ENCODE measurements at places on chromosomes 7 and 10.

DNA sequence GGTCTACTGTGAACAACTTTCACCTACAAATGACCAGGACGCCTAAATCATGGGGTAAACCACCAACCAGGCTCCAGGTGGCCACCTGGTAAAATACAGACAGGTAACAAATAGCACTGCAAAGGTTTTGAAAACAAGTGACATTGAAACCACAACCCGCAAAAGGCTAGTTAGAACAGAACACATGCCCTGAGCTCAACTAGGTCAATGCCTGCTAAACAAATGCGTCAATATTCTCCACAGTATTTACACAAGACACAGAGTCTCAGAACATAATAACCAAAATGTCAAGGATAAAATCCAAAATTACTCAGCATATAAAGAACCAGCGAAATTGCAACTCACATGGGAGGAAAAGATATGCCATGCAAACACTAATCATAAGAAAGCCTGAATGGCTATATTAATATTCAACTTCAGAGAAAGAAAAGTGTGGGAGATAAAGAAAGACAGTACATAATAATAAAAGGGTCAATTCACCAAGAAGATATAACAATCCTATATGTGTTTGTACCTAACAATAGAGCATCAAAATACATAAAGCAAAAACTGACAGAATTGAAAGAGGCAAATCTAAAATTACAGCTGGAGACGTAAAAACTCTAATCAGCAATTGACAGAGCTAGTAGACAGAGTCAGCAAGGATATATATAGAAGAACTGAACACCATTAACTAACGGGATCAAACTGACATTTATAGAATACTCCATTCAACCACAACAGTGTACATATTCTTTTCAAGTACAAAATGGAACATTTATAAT is 47.6 kb downstream of the SMURF1 start:
- no peak for DNase-seq

DNA sequence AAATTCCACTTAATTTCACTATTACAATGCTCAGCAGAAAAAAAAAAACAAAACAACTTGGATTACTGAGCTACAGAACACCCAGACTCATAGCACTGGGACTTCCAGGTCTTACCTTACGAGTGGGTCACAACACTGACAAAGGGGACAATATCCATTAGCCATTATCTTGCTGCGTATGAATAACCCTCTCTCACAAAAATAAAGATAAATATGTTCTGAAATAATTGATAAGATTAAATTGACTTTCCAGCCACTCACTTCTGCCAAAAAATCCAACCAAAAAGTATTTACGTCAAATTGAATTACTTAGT is 128.7 kb downstream of the PKD1L1 start:
- DNase-seq: no peak

DNA sequence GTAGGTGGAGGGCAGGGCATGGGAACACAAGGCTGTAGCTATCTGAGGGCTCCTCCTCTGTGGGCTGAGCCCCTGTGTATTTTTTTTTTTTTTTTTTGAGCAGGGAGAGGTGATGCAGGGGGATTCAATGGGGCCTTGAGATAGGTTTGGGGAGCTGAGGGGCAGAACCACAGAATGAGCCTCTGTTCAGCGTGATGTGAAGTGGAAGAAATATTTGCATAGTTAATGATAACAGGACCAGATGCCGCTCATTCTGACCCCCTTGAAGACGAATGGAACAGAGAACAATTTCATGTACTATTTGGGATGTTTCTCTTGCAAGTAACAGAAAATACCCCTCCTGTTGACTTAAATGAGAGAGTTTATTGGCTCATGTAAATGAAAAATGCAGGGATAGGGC is 69.7 kb upstream of the EMX2 start:
- no peak for DNase-seq

DNA sequence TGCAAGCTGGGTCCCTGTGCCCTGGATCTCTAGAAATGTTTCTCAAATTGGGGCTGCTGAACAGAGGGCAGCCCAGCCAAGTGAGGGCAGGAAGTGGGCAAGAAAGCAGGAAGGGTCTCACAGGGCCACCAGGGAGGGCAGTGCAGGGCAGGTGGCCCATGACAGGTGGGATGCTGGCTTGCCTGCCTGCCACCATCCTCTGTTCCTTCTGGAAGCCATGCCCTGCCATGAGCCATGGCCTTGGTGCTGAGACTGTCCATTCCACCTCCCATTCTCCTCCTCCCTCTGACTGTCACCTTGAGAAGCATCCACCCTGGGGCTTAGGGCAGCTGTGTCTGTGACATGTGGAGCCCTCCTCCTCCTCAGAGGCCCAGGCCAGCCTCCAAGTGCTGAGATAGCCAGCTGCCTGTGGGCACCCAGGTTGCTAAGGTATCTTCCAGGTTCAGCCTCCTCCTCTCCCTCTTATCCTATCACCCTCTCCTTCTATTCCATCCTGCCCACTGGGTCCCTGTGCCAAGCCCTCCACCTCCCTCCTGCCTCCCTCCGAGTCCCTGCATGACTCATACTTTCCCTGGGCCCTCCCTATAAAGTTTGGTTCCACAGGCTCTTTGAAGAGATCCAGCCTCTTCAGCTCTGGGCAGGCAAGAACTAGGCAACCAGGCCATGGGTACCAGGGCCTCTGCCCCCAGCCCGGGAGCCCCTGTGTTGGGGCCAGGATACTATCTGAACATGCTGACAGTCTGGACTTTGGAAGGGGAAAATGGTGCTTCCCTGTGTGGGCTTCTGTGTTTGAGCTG is 1.3 kb downstream of the VSIR start:
- DNase-seq: no peak

- no peak for DNase-seq
Measured at GRCh38 chr10:133124357-133125211, 35.4 kb upstream of the KNDC1 start.

DNA sequence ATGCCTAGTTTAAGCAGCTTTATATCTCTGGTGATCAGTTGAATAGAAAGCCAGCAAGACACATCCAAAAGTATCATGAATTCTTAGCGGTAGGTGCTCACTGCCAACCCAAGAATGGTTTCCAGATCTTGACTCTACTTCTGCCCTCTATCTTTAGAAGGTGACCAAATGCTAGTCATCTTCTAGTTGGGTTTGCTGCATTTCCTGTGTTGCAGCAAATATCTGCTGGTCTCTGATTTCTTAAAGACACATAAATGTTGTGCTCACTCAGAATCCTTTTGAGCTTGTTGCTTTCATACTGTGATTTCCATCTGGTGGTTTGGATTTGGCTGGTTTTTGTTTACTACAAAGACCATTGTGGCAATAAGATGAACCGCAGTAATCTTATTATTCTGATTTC is 2.2 kb downstream of the CDC123 start:
- no peak for DNase-seq

DNA sequence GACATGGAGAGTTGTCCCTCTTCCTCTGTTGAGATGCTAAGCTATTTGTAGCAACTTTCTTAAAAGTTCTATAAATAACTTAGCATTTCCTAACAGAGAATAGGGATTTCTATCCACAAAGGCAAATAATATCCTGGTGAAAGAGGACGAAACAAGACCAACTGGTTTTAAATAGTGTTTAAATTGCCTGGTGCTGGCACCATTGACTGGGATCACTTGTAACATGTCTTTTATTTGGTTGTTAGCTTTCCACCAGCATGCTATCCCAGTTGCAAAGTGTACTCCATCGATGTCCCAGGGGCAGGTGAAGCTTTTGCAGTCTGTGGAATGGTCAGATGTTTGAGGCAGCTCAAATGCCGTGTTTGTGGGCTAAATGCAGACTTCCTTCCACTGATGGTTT is 3.7 kb downstream of the SUFU start:
- DNase-seq: no peak

- DNase-seq: no peak
Measured at GRCh38 chr7:66267249-66267648, 62.1 kb downstream of the TPST1 start.

DNA sequence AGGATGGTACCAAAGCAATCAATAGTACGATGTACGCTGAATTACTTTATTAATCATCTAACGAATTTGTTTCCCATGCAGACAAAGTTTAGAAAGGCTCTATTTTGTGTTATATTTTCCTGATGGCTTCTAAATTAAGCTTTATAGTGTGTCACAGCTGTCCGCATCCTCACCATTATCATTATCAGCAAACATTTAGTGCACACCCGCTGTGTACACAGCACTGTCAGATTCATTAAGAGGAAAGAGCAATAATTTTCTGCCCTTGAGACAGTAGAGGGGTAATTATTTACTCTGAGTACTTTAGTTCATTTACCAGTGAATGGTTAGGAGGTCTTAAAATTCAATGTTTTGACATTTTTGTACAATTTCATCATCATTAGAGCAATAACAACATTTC is 233.3 kb upstream of the PTPRZ1 start:
- no peak for DNase-seq

DNA sequence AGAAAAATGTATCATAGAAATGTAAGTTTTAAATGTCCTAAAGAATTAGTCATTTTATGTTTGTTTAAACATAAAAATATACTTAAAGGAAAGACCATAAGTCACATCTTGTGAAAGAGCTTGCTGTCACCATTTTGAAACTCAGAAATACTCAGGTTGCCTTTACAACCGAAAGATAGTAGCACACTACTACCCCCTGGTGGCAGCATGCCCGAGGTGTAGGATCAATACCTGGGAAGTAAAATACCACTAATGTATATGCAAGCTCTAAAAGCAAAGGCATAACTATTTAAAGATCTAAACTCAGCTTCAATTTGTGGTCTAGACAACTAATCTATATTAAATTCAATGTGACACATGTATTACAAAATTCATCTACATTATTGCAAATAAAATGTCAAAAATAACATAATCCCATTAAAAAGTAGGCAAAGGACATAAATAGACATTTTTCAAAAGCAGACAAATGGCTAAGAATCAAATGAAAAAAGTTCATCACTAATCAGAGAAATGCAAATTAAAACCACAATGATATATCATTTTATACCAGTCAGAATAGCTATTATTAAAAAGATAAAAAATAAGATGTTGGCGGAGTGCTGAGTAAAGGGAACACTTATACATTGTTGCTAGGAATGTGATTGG is 47.7 kb upstream of the FGL2 start:
- peak; percentile 67 for DNase-seq

GRCh38 chr10:16828114-16828568 is 10.9 kb upstream of the RSU1 start:
- DNase-seq: no peak

DNA sequence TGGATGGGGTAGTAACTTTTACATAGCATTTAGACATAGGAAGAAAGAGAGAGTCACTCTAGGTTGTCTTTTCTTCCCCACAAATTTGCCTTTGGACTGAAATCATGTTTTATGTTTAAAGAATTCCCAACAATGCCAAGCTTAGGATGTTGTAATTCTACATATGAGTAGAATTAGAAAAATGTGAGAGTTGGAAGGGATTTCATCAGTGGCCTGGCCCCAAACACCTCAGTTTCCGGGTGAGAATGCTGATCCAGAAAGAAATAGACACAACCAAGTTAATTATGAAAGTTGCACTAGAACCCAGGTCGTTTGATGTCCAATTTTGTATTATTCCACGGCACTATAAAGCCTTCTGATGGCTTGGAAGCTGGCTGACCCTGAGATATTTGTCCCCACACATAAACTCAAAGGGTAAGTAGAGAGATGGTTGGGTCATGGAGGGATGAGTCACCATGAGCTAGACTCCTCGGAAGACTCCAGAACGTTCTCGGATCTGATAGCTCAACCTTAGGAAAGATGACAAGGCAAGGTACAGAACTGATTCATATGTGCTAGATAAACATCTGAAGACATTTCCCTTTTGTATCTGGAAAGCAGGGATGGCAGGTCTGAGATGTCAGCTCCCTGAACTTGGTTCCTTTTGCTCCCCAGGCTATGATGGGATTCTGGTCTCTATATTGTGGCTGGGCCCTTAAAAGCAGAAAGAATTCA is 48.8 kb upstream of the SLC35B4 start:
- DNase-seq: no peak

GRCh38 chr10:30834153-30834552 is 197.5 kb downstream of the ZNF438 start:
- no peak for DNase-seq

DNA sequence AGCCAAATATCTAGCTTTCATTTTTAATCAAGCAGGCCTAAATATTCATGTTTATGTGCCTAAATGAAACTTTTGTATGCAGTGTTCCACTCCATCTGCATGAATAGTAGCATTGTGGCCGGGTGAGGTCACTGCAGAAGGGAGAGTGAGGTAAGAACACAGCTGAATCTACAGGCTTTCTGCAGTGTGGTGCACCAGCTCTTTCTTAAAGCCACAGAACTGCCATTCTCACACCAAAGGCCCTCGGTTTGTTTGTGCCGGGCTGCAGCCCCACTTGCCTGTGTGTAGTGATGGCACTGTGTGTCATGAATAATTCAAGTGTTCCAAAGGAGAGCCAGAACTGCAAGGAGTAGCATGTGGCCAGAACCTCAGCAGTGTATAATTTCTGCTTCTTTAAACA is 204.1 kb downstream of the TRIL start:
- no peak for DNase-seq

DNA sequence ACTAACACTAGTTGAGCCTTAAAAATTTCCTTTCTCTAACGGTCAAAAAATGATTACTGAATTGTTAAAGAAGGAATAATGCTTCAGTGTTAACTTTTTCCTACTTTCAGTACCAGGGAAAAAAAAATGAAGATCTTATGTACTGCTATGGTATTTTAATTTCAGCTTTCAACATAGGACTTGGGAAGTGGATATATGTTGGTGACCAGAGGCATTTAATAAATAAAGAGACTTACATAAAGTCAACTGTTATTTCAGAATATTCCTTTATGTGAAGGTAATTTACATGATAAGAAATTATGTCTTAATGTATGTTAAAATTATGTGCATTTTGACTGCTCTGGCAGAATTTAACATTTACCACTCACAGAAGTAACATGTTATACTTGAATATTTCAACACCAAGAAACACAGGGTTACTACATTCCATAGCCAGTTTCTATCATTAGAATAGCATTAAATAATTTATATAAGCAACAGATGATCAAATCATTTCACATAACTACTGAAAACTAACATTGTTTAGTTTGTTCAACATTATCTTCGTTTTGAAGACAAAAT is 250.3 kb upstream of the MDFIC start:
- DNase-seq: no peak

- no peak for DNase-seq
Measured at GRCh38 chr7:148567524-148567923, 23.0 kb upstream of the C7orf33 start.
